ENCODE measurements at places on chromosomes 7 and 10.

- DNase-seq: no peak
Observed at GRCh38 chr10:29698773-29699490, 64.2 kb upstream of the SVIL start.

DNA sequence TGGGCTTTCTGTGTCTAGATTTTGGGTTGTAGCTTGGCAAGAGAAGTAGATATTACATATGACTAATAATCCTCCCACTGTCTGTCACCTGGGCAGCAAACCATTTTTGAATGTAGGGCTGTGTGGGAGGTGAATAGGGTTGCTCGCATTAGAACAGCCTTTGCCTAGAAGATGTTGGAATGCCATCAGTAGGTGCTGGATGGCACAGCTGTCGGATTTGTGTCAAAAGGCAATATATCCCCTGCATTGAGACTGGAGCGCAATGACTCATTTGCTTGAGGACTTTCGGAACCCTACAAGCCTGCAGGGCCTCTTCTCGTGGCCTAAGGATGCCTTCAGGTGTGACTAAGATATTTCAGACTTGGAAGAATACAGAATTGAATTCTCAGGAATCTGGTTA, 323.8 kb downstream of the GPR158 start:
- DNase-seq: no peak

GRCh38 chr7:2966466-2967078, 77.1 kb downstream of the CARD11 start:
- no peak for DNase-seq

DNA sequence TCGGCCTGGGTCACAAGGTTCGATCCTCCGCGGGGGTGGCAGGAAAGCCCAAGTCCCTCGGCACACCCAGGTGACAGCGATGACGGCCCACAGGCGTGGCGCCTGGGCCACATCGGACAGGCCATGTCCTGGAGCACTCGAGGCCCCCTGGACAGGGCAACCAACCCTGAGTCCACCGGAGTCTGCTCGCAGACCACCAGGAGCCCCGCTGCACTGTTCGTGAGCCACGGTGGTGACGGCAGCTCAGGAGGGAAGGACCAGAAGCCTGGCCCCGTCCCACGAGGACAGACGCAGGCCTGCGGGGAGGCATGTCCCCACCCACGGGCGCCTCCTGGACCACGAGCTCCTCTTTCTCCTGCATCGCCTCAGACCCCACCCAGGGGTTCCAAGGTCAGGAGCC, 22.4 kb upstream of the GPR146 start:
- no peak for DNase-seq

GRCh38 chr7:107615910-107616680, 36.0 kb downstream of the BCAP29 start:
- no peak for DNase-seq

- no peak for DNase-seq
Observed at GRCh38 chr7:19107081-19107355, 10.4 kb downstream of the TWIST1 start.

GRCh38 chr10:69326692-69327091, 48.4 kb downstream of the HK1 start:
- no peak for DNase-seq

DNA sequence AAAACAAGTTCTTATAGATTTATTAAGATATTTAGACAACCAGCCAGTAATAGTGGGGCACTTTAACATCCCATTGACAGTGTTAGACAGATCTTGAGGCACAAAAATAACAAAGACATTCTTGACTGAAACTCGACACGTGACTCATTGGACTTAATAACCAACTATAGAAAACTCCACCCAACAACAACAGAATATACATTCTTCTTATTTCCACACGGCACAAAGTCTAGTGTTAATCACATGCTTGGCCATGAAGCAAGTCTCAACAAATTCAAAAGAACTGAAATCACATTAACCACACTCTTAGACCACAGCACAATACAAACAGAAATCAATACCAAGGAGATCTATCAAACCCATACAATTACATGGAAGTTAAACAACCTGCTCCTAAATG, 138.1 kb downstream of the ARL5B start:
- DNase-seq: no peak

- DNase-seq: no peak
Observed at GRCh38 chr7:10889266-10889898, 84.3 kb upstream of the PHF14 start.

- DNase-seq: no peak
Observed at GRCh38 chr10:74500026-74500704, 326.2 kb upstream of the KAT6B start.

DNA sequence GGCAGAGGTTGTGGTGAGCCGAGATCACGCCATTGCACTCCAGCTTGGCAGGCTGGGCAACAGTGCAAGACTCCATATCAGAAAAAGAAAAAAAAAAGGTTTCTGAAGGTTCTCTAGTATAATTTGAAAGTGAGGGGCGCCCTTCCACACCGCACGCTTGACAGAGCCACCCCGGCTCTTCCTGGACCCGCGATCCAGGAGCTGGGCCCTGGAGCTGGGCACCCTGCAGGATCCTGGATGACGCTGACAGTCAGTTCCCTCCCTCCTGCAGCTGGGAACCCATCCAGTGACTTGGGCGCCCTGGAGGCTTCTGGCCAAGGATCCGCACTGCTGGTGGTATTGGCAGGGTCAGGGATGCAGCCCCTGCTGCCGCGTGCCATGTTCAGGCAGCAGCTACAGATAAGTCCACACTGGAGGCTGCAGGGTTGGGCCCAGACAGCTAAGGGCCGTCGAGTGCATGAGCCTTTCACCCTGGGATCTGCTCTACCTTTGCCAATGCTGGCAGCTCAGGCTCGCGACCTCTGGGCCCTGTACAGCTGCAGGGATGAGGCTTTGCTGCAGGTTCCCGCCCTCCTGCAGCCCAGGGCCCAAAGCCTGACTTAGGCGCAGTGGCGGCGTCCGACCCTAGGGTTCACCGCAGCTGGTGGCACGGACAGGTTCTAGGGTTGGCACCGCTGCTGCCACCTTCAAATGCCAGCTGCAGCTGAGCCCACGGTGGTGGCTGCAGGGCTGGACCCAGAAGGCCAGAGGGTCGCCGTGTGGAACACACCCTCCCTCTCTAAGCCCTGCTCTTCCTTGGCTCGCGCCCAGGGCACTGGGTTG, 110.2 kb downstream of the OR13A1 start:
- DNase-seq: no peak

GRCh38 chr7:17326378-17326777, 27.9 kb downstream of the AHR start:
- DNase-seq: no peak

GRCh38 chr7:80876894-80877414, 41.9 kb downstream of the SEMA3C start:
- DNase-seq: no peak

- DNase-seq: no peak
Observed at GRCh38 chr10:1419796-1420610, 317.3 kb downstream of the ADARB2 start.

DNA sequence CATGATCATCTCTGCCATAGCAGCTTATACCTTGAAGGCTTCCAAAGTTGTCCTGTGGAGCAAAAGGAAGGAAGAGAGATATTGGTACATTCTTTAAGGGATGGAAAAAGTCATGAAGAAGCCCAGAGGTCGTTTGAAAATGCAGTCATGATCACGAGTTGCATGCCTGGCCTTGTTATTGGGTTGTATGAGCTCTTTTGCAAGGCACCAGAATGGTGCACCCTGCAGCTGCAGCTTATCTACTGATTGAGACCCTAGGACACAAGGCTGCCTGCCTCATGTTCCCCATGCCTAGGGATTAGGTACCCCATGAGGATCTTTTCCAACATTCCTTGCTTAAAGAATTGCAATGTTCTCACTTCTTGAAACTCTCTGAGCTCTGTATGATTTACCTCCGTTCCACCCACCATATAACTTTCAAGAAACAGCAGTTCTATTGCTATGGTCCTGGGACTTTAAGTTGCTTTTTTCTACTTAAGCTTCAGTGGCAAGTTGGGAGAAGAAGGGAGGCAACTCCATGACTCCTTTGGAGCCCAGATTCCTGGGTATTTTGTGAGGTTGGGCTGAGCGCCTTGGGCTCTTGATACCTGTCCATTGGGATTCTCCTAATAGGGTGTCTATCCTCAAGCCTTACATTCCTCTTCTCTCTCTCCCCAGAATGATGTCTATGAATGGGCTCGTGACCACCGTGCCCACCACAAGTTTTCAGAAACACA, 6.9 kb downstream of the SCD start:
- no peak for DNase-seq

Measured in C1 segment of cervical spinal cord (tissue), 14 donors.